Activated naive CD8-positive, alpha-beta T cell treated with anti-CD3 and anti-CD28 coated beads, Interleukin-2, amount 50 U/mL, for 24 hours (primary cell): ENCODE measurements at places on chromosomes 11 and 22.

DNA sequence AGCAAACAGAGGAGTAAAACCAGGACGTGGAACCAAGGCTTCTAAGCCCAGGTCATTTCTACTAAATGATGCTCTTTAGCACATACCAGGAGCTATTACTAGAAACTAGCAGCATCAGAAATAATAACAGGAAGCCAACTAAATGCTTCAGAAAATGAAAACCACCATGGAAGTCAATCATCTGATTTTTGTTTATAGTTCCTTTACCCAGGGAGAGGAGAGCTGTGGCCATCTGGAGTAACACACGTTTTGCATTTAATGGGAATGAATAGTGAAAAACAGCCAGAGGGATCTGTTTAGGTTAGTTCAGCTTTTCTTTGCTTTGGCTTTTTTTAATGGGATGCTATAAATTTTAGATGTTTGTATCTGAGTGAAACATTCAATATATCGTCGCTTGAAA is 250.7 kb upstream of the ARHGAP20 start:
- DNase-seq, result no peak

DNA sequence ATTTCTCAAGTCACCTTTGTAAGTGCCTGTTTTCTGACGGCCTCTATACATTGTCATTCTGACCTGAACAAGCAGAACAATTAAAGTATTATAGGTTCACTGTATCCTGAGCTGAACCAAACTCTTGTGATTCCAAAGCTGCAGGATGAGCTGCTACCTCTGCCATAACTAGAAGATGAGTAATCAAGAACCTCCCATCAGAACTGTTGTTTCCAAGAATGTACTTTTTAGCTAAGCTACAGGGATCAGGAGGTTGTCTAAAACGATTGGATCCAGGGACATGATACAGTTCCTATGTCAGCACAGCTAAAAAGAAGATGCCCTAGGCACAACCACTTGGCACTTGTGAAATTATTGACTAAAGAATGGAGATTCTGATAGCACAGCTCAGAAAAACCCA is 288.4 kb upstream of the CCDC90B start:
- DNase-seq, result no peak

DNA sequence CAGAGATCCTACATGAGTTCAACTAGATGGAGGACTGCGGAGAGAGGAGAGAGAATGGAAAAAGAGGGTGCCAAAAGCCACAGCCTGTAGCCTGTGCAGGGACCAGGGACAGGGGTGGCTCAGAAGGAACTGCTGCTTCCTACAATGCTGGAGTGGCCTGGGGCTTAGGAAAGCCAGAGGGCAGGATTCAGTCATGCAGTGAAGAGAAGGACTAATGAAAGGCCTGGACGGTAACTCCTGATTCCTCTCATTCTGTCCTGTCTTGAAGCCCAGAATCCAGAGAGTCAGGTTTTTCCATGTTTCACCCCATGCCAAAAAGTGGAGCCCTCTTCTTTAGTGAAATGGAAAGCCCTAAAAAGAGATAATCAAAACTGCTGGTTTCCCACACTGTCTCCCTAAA is 48.4 kb upstream of the INCENP start:
- no peak for DNase-seq

- DNase-seq, result no peak
Measured at GRCh38 chr11:108224366-108224765, 1.5 kb downstream of the ATM start.

- DNase-seq, result no peak
Measured at GRCh38 chr22:39592081-39593065, 21.8 kb downstream of the CACNA1I start.

GRCh38 chr11:103807806-103808205 is 228.6 kb upstream of the DDI1 start:
- DNase-seq, result no peak

DNA sequence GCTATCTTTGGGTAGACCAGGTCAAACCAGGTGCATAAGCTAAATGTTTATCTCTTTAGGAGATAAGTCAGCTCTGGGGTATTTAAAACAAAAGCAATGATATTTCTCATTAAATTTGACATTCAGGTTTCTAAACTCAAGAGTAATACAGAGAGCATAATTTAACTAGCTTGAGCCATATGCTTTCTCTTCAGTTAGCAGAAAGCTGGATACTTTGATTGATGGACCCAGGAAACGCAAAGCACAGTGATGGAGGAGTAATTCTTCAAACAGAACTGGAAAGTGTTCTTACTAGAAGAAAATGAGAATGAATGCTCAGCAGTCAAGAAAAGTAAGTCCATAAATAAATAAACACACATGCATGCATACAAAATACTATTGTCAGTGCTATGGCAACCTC is 885.7 kb upstream of the RAG2 start:
- DNase-seq, result no peak

GRCh38 chr11:82871646-82872045 is 28.6 kb downstream of the PRCP start:
- DNase-seq, result no peak

GRCh38 chr11:11748706-11749365 is 92.9 kb upstream of the USP47 start:
- DNase-seq, result no peak

- DNase-seq, result no peak
Measured at GRCh38 chr22:24996420-24996952, 44.0 kb downstream of the KIAA1671 start.

DNA sequence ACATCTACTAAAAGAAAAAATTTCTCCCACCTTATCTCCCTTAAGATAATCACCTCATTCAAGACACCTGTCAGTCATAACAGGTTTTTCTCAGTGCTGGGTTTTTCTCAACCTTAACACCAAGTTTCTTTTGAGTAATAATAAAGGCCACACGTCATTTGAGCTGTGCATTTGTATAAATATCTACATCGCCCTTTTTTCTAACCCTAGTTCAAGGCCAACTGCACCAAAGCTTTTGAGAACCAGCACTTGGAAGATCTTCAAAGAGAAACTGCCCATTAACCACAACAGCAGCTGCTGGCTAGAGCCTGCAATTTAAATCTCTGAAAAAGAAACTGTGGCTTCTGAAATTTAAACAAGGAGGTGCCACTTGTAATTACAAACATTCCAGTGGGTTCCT is 6.9 kb downstream of the CADM1 start:
- DNase-seq, result no peak

GRCh38 chr22:50531546-50531961 is 1.7 kb upstream of the TYMP start:
- DNase-seq, result peak; percentile 79

- no peak for DNase-seq
Measured at GRCh38 chr22:27207907-27208306, 550.5 kb downstream of the MIAT start.

GRCh38 chr11:126282736-126283591 is at the start of gene TIRAP:
TIRAP (plus strand) TSS chr11:126283093; CDS start chr11:126290895, 7,802 bp downstream.
- peak; percentile 55 for DNase-seq

- DNase-seq, result no peak
Measured at GRCh38 chr11:35247863-35248262, 108.9 kb downstream of the CD44 start.

- DNase-seq, result no peak
Measured at GRCh38 chr22:43624144-43624998, 187.7 kb downstream of the EFCAB6 start.

- peak; percentile 79 for DNase-seq
Measured at GRCh38 chr11:1832211-1832919, 2.4 kb upstream of the SYT8 start.

- DNase-seq, result no peak
Measured at GRCh38 chr11:44528103-44528502, 37.4 kb upstream of the CD82 start.

DNA sequence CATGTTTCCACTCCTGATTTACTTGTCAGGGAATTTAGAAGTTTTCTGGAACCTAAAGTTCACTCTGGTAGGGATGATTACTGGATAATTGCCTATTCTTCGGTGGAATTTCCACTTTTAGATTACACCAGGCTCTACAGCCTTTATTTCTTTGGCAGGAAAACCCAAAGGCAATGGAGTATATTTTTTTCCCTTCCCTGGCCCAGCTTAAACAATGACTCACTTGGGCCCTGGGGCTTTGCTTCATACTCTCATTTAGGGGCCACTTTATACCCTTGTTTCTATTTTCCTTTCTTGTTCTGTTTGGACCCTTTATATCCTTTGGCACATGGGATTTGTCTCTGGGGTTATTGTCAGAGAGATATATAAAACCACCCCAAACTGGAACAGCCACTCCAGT is 114.7 kb downstream of the CSTPP1 start:
- no peak for DNase-seq

GRCh38 chr22:39173787-39174497 is 21.5 kb upstream of the CBX7 start:
- peak; percentile 36 for DNase-seq

DNA sequence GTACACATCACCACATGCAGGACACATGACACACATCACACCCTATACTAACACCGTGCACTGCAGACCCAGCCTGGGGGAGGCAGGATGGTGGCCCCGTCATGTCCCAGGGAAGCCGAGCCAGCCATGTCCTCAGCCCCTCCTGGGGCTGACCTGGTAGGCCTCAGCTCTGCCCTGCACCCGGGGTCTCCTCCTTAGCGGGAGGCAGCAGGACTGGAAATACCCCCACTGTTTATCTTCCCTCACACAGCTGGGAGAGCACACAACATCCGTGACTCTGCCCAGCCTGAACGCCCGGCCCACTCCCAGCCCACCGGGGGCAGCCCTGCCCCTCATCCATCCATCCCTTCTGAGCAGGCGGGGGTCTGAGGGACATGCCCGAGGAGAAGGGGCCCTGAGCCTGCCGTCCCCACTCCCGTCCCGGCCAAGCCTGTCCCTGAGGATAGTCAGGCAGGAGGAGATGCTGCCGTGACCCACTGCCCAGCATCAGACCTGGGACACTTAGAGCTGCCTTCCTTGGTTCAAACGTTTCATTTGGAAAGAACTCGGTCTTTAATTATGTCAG is 945.0 kb downstream of the BRD1 start:
- DNase-seq, result no peak

- no peak for DNase-seq
Measured at GRCh38 chr11:88300888-88301487, 36.5 kb downstream of the CTSC start.

- peak; percentile 74 for DNase-seq
Measured at GRCh38 chr11:125164422-125165110, at the start of gene PKNOX2. PKNOX2 (plus strand) TSS chr11:125164751; CDS start chr11:125351306, 186,555 bp downstream.

DNA sequence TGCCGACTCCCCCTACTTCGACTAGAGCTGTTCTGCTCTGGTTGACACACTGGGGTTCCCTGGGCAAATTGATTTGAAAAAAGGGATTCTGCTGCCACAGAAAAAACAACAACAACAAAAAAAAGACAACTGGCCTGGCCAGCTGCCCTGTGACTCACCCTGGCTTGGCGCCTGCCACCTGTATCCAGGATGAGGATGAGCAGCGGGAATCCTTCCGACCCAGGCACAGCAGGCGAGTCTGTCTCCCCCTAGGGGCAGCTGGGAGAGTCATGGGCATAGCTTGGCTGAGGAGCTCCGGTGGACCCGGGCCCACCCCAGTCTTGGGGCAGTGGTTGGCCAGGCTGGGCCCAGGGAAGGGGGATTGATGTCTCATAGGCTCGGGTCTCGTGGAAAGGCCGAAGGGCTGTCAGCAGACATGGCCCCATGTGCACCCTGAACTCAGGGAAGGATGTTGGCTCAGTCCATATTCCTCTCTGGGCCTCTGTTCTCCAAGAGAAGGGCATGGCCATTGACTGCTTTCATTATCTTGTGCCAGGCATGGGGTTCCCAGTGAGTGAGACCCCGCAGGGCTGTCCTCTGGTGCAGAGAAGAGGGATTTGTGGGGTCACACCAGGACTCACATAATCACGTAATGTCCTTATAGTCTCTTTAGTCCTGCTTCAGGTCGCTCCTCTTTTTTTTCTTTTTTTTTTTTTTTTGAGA is 10.4 kb upstream of the SUN2 start:
- DNase-seq, result peak; percentile 40

DNA sequence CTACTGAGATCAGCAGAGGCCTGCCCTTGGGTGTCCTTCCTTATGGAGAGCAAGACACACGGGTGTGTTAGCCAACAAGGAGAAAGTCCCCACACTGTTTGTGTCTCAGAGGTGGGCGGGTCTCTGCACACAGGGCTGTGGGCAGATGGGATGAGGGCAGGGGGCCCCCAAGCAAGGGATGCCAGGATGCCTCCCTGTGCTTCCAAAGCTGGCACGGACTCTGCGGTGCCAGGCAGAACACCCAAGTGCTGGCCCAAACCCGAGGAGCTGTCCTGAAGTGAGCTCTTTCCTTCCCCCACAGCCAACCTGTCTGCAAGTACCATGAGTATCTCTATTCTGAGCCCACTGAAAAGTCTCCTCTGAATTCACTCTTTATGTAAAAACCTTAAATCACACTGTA is 273.3 kb downstream of the CTTN start:
- no peak for DNase-seq

GRCh38 chr22:48222742-48223487 is 1460.5 kb downstream of the TBC1D22A start:
- no peak for DNase-seq

DNA sequence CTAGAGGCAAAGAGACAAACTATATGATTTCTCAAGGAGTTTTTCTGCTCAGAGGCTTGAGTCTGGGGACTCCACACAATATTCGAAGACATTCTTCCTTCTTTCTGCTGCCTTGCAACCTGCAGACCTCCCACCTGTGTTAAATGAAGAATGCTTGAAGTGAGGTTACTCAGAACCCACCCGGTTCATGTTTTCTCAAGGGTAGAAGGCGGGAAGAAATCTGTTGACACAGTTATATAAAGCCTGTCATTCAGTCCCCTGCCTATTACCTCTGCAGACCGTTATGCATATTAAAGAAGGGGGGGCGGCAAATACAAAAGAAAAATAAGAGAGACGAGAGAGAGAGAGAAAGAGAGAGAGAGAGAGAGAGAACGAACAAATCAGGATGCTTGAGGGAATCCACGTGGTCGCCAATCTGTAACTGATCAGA is 2.2 kb upstream of the KMT2A start:
- DNase-seq, result peak; percentile 5

DNA sequence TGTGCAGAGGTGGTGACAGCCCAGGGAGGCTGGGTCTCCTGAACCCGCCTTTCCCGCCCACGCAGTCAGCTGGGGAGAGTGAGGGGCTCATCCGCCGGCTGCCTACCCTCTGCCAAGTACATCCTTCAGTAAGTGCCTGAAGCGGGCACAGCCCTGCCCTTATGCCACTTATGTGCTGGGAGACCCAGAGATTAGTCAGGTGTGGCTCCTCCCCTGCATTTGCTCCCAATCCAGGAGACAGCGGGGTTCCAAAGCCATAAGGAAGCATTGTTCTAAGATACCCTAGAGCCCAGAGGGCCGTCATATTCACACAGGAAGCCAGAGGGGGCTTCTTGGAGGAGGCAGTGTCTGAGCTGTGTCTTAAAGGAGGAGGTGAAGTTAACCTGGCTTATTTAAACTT is 5.8 kb upstream of the PPP6R3 start:
- DNase-seq, result no peak

GRCh38 chr11:18727479-18728236 is 1.7 kb upstream of the IGSF22 start:
- DNase-seq, result peak; percentile 61

- no peak for DNase-seq
Measured at GRCh38 chr11:46249938-46250744, 27.3 kb upstream of the CREB3L1 start.
